ENCODE measurements at places on chromosomes 2 and 18.

DNA sequence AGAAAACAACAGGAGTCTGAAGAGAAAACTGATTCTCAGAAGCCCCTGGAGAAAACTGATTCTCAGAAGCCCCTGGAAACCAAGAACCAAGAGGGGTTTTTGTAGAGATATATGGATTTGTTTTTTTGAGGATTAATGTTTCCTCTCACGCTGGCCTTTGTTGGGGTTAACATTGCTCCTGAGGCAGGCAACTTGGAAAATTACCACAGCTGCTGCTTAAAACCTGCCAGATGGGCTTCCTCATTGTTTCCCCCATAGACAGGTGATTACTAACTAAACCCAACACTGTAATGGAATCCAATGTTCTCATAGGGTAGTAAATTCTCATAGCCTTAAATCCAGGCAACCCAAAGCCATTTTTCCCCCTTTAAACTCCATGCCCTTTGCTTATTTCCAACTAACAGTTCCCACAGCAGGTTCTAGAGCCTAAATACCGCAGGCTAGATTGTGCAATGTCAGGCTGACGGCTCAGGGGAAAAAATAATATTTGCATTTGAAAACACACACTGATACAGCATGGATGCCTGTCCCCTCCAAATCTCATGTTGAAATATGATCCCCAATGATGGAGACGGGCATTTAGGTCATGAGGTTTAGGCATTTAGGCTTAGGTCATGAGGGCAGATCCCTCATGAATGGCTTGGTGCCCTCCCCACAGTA, 272.3 kb upstream of the PKDCC start:
- no peak for DNase-seq

DNA sequence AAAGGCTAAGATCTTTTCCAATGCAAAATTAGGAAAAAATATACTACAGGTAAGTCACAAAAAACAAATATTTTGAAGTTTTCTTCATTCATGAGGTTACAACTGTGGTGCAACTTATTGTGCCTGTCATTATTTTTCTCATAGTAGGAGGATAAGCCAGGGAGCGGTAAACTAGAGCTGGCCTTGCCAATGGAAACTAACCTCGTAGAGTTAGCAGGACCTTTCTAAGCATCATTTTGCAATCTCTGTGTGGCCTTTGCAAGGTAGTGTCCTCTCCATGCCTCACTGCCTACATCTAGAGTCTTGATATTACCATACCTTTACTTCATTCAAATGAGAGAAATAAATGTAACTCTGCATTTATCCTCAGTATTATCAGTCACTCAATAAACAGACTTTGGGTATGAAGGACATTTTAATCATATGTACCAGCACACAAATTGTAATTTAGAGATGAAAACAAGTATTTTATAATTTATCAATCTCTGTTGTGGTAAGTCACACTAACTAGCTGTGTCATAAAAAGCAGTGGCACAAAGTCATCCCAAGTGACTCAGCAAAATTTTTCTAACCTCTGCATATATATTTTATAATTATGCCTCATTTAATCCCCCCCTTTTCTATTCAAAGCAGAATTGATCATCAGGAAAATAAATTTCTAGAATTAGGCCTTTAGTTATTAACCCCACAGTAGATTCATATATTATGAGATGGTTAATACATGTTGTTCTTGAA, 47.0 kb downstream of the LANCL1 start:
- DNase-seq, result no peak

GRCh38 chr2:42123426-42123825, 45.7 kb upstream of the EML4 start:
- DNase-seq, result no peak

GRCh38 chr2:176383836-176384442, 114.7 kb downstream of the MTX2 start:
- no peak for DNase-seq

GRCh38 chr2:204356151-204356641, 189.1 kb upstream of the PARD3B start:
- DNase-seq, result no peak

- no peak for DNase-seq
Observed at GRCh38 chr2:40300391-40300790, 151.5 kb downstream of the SLC8A1 start.

DNA sequence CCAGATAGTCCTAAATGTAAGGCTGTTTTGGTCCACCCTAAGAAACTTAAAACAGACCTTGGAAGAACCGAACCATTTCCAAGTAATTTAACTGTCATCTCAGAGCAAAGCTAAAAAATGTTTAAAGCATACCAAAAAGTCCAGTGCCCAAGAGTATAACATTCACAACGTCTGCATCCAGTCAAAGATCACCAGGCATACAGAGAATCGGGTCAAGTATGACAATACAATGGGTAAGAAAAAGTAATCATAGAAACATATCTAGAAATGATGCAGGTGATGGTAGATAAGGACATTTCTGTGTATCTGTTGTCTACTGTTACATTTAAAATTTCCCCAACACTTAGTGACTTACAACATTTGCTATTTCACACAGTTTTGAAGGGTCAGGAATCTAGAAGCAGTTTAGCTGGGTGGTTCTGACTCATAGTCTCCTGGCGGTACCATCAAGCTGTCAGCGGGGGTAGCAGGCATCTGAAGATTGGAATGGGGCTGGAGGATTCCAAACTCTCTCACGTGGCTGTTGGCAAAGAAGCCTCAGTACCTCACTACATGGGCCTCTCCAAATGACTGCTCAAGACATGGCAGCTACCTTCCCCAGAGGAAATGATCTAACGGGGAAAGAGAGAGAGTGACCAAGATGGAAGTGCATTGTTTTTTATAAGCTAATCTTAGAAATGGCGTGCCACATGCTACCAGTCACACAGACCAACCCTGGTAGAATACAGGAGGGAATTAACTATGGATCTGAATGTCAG, 36.6 kb upstream of the DYNC2LI1 start:
- no peak for DNase-seq

DNA sequence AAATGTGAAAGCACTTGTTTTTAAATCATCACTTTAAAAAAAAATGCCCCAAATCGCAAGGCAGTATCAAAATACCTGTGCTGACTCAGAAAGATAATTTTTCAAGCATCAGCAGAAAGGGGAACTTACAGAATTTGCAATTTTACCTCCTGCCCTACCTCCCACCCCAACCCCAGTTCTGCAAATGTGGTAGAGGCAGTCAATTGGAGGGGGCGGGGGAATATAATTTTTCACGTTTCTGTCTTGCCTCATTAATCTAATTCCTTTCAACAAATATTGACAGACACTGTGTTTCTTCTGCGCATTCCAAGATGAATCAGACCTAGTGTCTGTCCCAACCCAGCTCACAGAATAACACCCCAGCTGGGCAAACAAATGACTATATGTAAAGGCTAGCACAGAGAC, 76.8 kb downstream of the ALPK2 start:
- peak; percentile 56 for DNase-seq

Data from activated CD4-positive, alpha-beta memory T cell treated with anti-CD3 and anti-CD28 coated beads for 36 hours (primary cell).